ENCODE measurements at places on chromosomes 13 and 19.

- DNase-seq = peak; percentile 61
Observed at GRCh38 chr13:39897636-39898035, 242.2 kb downstream of the COG6 start.

DNA sequence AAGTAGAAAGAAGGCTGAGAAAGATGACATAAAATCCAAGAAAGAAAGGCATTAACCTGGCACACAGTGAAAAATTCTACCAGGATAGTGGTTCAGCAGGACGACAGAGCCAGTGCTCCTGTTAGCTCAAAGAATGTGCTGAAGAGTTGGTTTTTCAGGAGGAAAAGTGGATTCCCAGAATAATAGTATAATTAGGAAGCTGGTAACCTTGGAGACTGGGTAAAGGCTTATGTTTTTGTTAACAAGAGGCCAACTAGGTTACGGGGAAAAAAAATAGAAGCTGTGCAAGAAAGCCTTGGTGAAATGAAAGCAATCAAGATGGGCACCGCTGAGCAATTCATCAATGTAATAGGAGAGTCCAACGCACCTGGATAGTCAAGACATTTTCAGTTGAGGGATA lies 54.7 kb downstream of the SLC15A1 start:
- DNase-seq = no peak

DNA sequence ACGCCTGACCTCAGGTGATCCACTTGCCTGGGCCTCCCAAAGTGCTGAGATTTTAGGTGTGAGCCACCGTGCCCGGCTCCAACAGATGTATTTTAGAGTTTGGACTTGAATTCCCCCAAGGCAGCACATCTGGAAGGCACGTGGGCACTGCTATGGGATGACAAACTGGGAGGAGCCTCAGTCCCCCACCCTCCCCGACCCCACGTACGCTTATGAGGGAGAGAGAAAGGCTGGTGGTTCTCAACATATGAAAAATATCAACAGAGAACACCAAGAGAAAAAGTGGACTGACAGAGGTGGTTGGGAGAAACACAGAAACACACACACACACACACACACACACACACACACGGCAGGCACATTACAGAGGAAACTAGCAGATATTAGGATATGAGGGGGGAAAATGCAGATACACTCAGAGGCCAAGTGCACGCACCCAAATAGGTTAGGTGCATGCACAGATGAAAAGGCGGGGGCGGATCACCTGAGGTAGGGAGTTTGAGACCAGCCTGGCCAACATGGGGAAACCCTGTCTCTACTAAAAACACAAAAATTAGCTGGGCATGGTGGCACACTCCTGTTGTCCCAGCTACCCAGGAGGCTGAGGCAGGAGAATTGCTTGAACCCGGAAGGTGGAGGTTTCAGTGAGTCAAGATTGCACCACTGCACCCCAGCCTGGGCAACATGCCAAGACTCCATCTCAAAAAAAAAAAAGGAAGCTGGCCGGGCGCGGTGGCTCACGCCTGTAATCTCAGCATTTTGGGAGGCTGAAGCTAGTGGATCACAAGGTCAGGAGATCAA lies 3.2 kb downstream of the STX10 start:
- DNase-seq = peak; percentile 79

DNA sequence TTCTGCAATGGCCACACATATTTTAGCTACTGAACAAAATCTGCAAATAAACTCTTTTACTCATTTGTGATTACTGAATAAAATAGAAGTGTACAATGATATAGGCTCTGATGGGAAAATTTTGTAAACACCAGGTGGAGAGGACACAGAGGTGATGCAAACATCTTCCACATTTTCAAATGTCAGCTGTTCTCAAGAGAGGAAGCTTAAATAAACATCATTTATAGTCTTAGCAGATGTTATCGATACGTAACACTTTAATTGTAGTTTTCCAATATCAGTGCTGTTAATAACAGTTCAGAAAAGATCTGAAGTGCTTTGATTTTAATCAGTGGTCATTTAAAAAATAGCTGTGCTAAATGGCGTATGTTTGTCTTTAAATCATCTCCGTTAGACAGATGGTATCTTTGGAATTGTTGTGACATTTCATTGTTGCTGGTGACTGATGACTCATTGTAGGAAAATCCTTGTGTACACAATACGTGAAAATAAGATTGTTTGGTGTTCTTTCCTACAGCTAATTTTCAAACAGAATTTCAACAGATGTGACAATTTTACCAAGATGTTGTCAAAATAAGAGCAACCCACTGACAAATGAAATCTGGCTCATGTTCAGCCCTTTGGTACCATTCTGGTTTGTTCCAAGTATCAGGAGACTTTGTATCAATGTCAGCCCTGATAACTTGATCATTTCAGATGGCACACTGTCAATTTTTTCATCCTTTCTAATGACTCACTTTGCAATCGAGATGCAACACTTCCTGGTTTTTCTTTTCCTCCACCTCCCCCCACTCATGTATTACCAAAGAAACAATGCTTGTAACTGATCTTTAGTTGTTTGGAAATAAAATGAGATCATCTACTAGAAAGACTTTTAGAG lies 516.0 kb downstream of the DCT start:
- DNase-seq = peak; percentile 61

DNA sequence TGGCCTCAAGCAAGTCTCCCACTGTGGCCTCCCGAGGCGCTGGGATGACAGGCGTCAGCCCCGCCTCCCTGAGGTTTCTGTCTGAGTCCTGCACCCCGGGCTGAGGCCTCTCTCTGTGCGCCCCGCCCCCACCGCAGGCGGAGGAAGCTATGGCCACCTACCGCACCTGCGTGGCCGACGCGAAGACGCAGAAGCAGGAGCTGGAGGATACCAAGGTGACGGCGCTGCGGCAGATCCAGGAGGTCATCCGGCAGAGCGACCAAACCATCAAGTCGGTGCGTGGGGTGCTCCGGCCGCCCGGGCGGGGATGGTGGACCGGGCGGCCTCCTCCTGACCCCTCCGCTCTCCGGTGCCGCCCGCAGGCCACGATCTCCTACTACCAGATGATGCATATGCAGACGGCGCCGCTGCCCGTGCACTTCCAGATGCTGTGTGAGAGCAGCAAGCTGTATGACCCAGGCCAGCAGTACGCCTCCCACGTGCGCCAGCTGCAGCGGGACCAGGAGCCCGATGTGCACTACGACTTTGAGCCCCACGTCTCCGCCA lies 12.7 kb downstream of the ARHGAP45 start:
- DNase-seq = no peak

GRCh38 chr19:52959613-52960295 lies 2.9 kb downstream of the ZNF816 start:
- DNase-seq = no peak

- DNase-seq = peak; percentile 37
Observed at GRCh38 chr19:2337329-2337707, 8.8 kb downstream of the SPPL2B start.

DNA sequence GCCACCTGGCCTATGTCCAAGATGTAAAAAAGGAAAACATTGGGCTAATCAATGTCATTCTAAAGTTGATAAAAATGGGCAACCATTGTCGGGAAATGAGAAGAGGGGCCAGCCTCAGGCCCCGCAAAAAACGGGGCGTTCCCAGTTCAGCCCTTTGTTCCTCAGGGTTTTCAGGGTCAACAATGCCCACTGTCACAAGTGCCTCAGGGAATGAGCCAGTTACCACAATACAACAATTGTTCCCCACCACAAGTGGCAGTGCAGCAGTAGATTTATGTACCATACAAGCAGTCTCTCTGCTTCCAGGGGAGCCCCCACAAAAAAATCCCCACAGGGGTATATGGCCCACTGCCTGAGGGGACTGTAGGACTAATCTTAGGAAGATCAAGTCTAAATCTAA lies 112.5 kb downstream of the ZNF486 start:
- DNase-seq = no peak

DNA sequence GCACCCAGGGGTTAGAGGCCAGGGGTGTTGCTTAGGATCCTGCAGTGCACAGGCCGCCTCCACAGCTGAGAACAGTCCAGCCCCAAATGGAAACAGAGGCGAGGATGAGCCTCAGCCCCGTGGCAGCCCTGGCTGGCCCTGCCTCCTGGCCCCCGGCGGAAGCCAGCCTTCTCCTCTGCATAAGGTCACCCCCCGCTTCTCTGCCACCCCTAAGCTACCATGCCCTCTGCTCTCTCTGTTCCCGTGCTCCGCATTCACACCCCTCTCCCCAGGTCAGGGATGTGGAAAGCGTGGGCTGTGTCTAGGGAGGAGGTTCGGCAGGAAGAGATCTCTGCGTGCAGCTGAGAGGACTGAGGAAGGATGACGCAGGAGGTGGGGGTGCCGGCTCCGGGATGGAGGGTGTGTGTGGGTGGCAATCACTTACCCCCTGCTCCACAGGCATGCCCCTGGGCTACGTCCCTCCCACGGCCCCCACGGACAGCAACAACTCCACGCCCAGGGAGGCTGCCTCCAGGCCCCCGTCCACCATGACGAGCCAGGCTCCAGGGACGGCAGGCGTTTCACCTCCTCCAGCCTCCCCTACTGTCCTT lies 6.0 kb downstream of the SSC5D start:
- peak; percentile 94 for DNase-seq

GRCh38 chr19:18846862-18847548 lies 15.2 kb downstream of the UPF1 start:
- DNase-seq = peak; percentile 79

DNA sequence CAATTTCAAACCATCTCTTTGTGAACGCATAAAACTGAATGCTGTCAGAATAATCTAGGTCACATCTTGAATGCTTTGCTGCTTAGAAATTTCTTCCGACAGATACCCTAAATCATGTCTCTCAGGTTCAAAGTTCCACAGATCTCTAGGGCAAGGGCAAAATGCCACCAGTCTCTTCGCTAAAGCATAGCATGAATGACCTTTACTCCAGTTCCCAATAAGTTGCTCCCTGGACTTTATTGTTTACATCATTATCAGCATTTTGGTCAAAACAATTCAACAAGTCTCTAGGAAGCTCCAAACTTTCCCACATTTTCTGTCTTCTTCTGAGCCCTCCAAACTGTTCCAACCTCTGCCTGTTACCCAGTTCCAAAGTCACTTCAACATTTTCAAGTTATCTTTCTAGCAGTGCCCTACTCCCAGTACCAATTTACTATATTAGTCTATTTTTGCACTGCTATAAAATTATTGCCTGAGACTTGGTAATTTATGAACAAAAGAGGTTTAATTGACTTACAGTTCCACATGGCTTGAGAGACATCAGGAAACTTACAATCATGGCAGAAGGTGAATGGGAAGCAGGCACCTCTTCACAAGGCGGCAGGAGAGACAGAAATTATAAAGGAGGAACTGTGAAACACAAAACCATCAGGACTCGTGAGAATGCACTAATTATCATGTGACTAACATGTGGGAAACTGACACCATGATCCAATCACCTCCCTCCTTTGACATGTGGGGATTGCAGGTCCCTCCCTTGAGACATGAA lies 77.0 kb downstream of the SPRY2 start:
- no peak for DNase-seq

- DNase-seq = no peak
Observed at GRCh38 chr13:30810261-30810701, 74.9 kb downstream of the ALOX5AP start.

- DNase-seq = no peak
Observed at GRCh38 chr19:23328211-23328610, 67.1 kb downstream of the ZNF91 start.

GRCh38 chr19:43643326-43643725 lies 3.7 kb upstream of the CADM4 start:
- DNase-seq = no peak

Measured in cardiac fibroblast (primary cell).